ENCODE measurements at places on chromosomes 11 and 22.

DNA sequence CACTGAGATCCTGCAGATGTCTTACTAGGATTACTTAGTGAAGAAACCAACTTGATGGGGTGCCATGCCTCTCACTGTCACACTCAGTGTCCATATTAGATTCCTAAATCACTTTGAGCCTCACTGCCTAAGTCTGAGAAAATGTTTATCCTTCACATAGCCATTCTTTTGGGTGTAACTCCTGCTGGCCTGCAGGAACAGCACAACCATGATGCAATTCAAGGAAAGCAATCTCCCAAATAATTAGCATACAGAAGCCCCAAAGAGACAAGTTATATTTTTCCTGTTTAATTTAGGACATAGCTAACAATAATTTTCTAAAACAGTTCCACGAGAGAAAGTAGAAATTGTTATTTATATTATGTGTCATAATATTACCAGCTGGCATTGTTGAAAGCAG is 655.5 kb downstream of the KCNA4 start:
- no peak for DNase-seq

DNA sequence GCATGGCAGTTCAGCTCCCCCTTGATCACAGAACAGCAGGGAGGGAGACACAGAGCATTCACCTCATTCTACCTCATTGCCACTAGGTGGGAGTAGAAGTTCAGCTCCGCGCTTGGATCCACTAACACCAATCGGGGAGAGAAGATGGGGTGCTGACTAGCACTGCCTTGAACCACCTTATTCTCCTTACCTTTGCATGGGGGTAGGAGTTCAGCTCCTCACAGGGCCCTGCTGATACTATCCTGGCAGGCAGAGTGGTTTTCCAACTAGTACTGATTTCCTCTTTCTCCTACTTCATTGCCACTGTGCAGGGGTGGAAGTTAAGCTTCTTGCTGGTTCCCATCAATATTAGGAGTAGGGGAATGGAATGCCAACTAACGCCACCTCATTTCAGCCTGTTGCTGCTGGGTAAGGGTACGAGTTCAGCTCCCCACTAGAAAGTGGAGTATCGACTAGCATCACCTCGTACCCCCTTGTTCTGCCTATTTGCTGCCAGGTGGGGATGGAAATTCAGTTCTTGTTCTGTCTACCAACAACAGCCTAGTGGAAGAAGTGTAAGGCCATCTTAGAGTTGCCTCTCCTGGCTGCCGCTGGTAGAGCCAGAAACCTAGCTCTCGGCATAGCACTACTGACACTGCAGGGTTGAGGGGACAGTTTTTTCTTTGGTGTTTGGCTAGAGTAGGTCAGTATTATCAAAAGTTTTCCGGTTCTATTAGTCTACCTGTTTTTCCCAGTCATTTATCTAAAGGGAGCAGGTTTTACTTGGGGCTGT is 550.9 kb upstream of the CCDC90B start:
- DNase-seq = peak; percentile 24

GRCh38 chr11:132865623-132866022 is 666.7 kb downstream of the OPCML start:
- no peak for DNase-seq

- peak; percentile 59 for DNase-seq
Observed at GRCh38 chr11:116513894-116514293, 258.9 kb downstream of the BUD13 start.

DNA sequence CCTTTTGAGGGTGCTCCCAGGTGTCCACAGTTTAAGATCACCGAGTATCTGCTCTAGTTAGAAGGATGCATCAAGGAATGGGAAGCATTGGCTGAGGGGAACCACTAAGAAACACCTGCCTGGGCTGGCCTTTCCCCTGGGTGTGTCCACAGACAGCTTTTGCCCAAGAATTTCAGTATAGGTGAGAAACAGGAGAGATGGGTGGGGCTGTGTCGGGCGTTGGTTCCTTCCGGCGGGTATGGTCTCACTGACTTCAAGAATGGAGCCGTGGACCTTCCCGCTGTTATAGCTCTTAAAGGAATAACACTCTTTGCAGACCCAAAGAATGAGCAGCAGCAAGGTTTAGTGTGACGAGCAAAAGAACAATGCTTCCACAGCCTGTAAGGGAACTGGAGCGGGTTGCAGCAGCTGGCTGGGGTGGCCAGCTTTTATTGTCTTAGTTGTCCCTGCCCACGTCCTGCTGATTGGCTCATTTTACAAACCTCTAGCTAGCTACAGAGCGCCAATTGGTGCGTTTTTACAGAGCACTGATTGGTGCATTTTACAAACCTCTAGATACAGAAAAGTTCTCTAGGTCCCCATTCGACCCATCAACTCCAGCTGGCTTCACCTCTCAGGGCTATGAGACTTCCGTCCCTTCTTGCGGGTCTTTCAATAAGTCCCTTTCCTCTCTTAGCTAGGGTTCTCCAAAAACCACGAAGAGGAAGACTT is 2.4 kb downstream of the FADS1 start:
- peak; percentile 14 for DNase-seq

DNA sequence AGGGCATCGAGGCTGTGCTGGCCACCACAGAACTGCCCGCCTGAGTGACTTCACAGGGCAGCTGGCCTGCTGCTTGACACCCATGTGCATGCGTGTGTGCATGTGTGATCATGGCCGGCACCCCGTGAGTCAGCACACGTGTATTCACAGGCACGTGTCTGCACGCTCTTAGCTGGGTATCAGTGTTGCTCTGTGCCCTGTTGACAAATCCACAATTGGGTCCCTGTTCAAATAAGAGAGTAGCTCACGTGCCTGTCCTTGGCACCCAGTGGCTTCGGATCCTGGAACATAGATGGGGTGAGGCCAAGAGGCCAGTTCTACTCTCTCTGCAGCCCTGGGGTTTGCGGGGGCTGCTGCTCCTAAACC is 14.0 kb downstream of the B3GAT1 start:
- peak; percentile 43 for DNase-seq

GRCh38 chr22:39634530-39635405 is 64.2 kb downstream of the CACNA1I start:
- peak; percentile 93 for DNase-seq

DNA sequence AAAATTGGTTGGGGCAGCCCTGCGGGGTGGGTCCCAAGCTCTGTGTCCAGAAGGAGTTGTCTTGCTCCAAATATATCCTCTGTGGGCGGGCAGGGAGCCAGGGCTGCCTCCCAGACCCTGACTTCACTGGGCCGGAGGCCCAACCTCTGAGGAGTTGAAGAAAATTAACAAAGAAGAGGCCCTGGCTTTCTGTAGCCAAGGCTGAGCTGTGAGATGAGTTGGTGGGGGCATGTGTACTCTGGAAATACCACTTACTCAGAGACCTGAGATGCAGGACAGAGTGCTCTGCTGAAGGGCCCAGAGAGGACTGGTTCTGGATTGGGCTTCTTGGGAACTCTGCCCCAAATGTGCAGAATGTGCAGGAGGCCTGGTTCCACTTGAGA is 96.3 kb downstream of the SWAP70 start:
- peak; percentile 85 for DNase-seq

GRCh38 chr11:37474889-37475288 is 876.9 kb upstream of the RAG2 start:
- DNase-seq = no peak

DNA sequence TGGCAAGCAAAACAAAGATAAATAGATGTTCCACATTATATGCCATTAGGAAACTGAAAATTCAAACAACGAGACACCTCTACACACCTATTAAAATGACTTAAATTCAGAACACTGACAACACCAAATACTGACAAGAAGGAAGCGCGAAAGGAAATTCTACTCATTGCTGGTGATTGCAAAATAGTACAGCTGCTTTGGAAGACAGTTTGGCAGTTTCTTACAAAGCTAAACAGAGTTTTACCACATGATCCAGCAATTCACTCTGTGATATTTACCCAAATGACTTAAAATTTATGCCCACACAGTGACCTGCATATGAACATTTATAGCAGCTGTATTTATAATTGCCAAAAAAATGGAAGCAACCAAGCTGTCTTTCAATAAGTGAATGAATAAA is 232.6 kb downstream of the CASP12 start:
- no peak for DNase-seq
